SK-N-MC (cell line): ENCODE measurements at places on chromosomes 7 and 10.

DNA sequence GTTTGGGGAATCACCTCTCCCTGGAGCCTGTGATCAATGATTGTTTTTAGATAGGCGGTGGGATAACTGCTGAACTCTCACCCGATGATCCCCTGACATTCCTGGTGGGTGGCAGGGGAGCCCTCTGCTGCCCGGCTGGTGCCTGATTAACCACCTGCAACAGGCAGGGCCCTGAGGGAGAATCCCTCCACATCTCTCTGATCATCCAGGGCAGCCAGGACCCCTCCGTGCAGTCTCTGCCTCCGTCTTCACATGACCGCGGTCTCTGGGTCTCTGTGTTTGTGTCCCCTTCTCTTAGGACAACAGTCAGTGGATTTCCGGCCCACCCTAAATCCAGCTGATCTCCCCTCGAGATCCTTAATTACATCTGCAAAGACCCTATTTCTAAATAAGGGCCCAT is 17.4 kb downstream of the CALML5 start:
- no peak for DNase-seq

DNA sequence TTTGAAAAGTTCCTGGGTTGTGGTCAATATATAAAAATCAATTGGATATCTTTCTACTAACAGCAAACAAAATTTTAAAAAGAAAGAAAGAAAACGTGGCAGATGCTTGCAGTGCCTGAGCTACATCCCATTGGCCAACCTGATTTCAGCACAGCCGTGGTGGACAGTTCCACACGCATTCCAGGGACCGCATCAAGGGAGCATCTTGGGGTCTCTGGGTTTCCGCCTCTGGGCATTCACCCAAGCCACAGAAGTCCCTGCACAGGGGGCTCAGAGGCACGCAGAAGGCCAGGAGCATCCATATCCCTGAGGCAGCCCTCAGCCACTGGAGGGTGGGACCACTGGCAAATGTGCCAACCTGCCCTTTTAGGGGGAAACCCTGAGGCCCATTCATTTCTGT is 254.5 kb upstream of the RNF32 start:
- DNase-seq: no peak

DNA sequence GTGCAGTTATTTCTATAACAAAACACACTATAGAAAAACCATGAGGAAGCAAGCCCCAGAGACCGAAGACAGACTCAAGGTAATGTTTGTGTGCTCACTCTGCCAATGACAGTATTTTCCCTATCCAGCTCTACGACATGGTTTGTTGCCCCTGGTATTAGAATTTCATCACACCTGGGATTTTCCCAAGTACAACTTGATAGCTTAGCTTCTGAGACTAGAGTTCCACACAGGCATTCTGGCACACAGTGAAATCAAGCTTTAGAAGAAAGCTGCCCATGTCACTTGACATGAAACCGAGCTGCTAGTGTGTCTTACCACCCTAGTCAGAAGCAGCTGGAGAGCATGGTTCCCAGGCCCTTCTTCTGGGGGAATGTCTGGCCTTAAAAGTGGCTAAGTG is 44.1 kb upstream of the AKR1E2 start:
- DNase-seq: no peak

GRCh38 chr10:131585761-131586160 is 274.2 kb upstream of the TCERG1L start:
- DNase-seq: no peak
